A673 (cell line): ENCODE measurements at places on chromosomes 7 and 10. TPM values are rescaled to one million over a fixed set of nuclear protein-coding genes. Genes with fewer than 3 reads are reported as not detected.

The TFR2 gene
- total RNA-seq, result 1.4 and 2.0 TPM in 2 replicates

GRCh38 chr10:61986382-61986781 is 84.9 kb downstream of the ARID5B start:
- no peaks in the 10 kb centered on the region for H3K27me3 ChIP-seq
- peaks cover 76% of the 10 kb centered on the region for H3K4me1 ChIP-seq
- H3K36me3 ChIP-seq, result no peaks in the 10 kb centered on the region
- DNase-seq, result no peak
- H3K27ac ChIP-seq, result no peak overlapping the region

The NODAL gene
- not detected in 2 replicates for total RNA-seq

The DGKB gene
- not detected in 2 replicates for total RNA-seq

The SCART1 gene
- total RNA-seq, result 1.8 and 2.2 TPM in 2 replicates

DNA sequence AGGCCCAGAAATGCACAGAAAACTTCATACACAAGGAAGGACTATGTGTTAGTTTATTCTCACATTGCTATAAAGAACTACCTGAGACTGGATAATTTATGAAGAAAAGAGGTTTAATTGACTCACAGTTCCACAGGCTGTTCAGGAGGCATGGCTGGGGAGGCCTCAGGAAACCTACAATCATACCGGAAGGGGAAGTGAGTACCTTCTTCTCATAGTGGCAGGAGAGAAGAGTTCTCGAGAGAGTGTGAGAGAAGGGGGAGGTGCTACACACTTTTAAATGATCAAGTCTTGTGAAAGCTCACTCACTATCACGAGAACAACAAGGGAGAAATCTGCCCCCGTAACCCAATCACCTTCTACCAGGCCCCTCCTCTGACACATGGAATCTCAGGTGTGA is 16.8 kb upstream of the RAMP3 start:
- no peak overlapping the region for H3K27ac ChIP-seq
- H3K4me1 ChIP-seq, result no peaks in the 10 kb centered on the region
- H3K27me3 ChIP-seq, result peaks cover 4% of the 10 kb centered on the region
- H3K4me3 ChIP-seq, result no peak overlapping the region
- H3K36me3 ChIP-seq, result no peaks in the 10 kb centered on the region
- no peak for DNase-seq

DNA sequence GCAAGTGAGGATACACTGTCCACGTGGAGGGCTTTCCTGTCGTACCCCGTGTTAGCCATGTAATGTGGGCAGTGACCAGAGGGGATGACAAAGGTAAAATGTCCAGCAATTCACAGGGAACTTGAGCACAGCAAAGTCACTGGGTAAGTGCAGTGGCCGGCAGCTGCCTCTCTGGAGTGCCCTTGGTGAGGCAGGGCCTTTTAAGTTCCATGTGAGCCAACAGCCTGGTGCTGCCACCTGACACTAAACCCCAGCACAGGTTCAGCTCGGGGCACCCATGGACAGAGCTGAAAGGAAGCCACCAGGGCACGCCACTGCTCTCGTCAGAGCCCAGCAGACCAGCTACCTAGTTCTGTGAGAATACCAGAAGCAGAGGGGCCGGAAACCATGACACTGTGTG is 168.3 kb downstream of the PRKAG2 start:
- H3K36me3 ChIP-seq, result no peaks in the 10 kb centered on the region
- H3K27ac ChIP-seq, result no peak overlapping the region
- H3K27me3 ChIP-seq, result no peaks in the 10 kb centered on the region
- DNase-seq, result no peak
- no peak overlapping the region for H3K4me3 ChIP-seq
